Breast epithelium (tissue), 4 donors: ENCODE measurements at places on chromosomes 16 and 17. TPM values are rescaled to one million over a fixed set of nuclear protein-coding genes. Genes with fewer than 3 reads are reported as not detected.

KRT23 gene
- total RNA-seq, result 57.5 TPM

TMC7 gene
- total RNA-seq, result 0.64 TPM

FOXC2 gene
- 0.98 TPM for total RNA-seq

MYH2 gene
- total RNA-seq, result not detected

PPY gene
- total RNA-seq, result not detected

SMIM22 gene
- 49.0 TPM for total RNA-seq

CSH2 gene
- not detected for total RNA-seq

CDK3 gene
- 13.0 TPM for total RNA-seq
